ENCODE measurements at places on chromosomes 1 and 21.

GRCh38 chr1:91171898-91172297 is 150.1 kb upstream of the ZNF644 start:
- DNase-seq, result no peak

- no peak for DNase-seq
Measured at GRCh38 chr1:51534447-51534846, 15.4 kb upstream of the EPS15 start.

- DNase-seq, result no peak
Measured at GRCh38 chr1:193588311-193589082, 402.1 kb upstream of the B3GALT2 start.

DNA sequence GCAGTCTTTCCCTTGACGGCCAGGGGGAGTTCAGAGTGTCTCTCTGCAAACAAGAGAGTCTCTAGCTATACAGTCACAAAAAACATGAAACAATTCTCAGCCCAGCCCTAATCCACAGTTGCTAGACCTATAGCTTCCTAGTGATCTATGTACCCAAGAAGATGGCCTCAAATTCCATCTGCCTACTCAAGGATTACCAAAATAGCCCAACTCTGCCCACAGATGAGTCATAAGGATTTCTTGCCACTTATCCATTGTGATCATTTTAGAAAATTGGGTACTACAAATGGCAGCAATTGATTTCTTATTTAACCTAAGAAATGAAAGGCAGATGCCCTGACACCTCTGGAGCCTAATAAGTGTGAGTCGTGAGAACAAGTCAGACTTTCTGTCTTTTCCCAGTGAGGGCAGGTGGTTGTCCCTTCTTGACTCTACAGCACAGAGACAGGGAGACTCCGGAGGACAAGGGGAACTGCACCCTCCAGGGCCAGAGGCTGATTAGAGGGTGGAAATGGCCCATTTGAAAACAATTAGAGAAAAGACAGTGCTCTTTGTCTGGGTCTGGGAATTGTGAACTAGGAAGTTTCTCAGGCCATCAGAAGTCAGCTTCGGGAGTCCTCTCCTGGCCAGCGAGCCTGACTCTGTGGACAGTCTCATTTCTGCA is 65.4 kb downstream of the ABCA4 start:
- DNase-seq, result no peak

GRCh38 chr1:24903011-24903461 is 27.0 kb downstream of the RUNX3 start:
- no peak for DNase-seq

- DNase-seq, result no peak
Measured at GRCh38 chr1:51966559-51966958, 23.9 kb downstream of the RAB3B start.

- DNase-seq, result no peak
Measured at GRCh38 chr1:15212954-15213291, 34.1 kb upstream of the FHAD1 start.

GRCh38 chr1:43286115-43286514 is 734 bp upstream of the C1orf210 start:
- DNase-seq, result no peak

DNA sequence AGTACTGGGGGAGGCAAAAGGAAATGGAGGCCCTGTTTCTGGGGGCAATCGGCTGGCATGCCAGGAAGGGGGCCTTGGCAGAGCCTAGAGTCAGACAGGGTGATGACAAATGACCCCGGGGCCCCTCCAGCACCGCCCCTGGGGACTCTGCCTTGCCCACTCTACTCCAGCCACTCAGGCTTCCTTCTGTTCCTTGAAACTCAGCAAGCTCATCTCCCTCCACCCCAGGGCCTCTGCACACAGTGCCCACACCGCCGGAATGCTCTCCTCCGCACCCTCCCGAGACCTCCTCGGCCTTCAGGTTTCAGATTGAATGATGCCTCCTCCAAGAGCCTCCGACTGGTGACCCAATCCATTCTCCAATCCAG is 122.5 kb upstream of the ZBTB40 start:
- no peak for DNase-seq

DNA sequence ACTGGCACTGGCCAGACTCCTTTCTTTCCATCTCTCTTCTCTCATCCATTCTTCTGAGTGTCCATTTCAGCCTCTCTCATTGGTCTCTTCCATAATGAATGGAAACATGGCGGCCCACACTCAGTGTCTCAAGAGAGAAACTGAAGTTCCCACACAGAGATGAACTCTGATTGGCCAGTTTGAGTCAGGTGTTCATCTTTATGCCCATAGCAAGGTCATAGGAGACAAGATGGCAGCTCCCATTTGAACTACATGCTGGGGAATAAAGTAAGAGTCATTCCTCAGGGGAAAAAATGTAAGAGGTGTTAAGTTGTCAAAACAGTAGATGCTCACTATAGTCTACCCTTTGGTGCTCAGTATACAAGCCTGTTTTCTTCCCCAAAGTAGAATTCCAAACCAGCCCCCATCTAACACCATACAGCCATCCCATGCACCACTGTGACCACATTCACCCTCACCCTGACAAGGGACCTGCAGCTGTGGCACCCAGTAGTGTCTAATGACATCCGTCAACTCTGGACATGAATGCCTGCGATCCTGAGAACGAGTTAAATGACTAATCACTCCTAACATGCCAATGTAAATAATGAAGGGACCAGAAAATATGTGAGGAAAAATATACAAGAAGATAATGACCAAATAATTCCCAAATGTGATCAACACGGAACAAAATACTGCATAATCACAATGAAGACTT is 12.4 kb downstream of the CDA start:
- no peak for DNase-seq
